ENCODE measurements at places on chromosomes 7 and 10.

DNA sequence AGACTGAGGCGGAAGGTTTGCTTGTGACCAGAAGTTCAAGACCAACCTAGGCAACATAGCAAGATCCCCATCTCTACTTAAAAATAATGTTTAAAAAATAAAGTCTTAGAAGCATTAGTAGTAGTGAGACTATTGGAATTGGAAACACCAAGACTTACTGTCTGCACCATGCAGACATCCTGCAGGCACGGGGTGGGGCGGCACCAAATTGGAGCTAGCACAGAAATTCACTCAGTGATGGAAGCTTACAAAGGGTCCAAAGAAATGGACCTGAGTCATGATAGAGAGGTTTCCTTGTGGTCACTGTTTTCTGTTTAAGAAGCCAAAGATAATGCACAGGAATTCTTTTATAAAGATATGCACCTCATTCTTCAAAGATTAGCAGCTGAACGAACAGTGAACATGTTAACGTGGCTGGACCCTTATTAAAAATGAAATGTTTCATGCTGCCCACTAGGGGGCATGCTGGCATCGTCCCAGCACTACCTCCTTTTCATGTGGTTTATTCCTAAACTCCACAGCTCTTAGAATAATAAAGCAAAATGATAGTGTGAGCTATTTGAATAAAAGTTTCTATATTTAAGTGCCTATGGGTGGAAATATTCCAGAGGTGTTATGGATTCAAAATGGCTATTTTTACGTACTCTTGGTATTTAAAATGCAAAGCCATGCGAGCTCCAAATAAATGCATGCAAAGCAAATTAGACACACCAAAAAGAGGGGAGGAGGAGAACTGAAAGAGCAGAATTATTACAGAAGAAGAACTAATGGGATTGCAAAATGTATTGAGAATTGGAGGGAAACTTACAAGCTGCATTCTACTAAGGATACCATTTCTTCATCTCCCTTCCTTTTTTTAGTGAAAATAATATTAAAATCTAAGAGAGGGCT is 28.6 kb downstream of the PDSS1 start:
- peak; percentile 64 for DNase-seq

DNA sequence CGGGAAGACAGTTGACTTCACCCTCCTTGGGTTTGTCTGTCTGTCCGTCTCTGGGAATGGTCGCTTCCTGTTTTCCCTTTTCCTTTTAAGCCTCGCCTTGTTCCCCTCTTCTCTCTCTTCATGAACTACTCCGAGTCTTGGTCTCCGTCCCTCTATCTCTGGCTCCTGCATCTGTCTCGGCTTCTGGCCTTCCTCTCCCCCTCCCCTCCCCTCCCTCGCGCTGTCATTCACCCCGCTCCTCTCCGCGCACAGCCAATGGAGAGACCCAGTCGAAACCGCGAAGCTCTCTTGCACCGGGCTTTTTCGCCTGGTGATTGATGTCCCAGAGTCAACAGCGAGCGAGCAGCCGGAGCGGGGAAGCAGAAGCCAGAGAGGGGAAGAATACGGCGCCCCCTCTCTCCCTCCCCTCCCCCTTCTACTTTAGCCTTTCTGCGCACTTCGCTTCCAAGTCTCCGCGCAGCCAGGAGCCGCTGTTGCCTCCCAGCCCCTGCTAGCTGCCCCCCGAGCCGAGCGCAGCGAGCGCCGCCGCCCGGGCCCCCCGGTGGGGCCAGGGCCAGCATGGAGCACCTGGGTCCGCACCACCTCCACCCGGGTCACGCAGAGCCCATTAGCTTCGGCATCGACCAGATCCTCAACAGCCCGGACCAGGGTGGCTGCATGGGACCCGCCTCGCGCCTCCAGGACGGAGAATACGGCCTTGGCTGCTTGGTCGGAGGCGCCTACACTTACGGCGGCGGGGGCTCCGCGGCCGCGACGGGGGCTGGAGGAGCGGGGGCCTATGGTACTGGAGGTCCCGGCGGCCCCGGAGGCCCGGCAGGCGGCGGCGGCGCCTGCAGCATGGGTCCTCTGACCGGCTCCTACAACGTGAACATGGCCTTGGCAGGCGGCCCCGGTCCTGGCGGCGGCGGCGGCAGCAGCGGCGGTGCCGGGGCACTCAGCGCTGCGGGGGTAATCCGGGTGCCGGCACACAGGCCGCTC is at the start of gene TLX1:
Gene TLX1, plus strand, starts transcription at position 317 of the 978 bp plus-strand sequence. Its CDS starts 242 bp downstream, at position 559.
- no peak for DNase-seq

- peak; percentile 71 for DNase-seq
Observed at GRCh38 chr10:70296406-70296899, 12.6 kb upstream of the NPFFR1 start.

GRCh38 chr10:92961638-92962037 is 99.0 kb upstream of the CYP26C1 start:
- no peak for DNase-seq

- DNase-seq, result no peak
Observed at GRCh38 chr10:126670895-126671261, 385 bp upstream of the C10orf90 start.

DNA sequence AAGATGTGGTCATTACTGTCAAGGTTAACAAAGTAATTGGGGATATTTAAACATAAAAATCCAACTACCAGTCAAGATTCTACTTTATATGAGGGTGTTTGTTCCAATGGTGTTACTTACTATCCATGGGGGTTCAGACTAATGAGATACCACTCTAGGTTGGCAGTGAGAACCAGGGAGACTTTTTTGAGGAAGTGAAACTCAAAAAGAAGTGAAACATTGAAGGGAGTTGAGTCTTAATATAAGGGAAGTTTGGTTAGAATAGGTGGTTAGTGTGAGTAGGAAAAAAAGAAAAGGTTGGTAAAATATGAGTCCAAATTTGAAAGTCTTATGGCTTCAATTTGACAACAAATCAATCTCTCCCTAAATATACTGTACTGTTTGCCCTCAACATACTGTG is 123.6 kb upstream of the ANK3 start:
- no peak for DNase-seq

DNA sequence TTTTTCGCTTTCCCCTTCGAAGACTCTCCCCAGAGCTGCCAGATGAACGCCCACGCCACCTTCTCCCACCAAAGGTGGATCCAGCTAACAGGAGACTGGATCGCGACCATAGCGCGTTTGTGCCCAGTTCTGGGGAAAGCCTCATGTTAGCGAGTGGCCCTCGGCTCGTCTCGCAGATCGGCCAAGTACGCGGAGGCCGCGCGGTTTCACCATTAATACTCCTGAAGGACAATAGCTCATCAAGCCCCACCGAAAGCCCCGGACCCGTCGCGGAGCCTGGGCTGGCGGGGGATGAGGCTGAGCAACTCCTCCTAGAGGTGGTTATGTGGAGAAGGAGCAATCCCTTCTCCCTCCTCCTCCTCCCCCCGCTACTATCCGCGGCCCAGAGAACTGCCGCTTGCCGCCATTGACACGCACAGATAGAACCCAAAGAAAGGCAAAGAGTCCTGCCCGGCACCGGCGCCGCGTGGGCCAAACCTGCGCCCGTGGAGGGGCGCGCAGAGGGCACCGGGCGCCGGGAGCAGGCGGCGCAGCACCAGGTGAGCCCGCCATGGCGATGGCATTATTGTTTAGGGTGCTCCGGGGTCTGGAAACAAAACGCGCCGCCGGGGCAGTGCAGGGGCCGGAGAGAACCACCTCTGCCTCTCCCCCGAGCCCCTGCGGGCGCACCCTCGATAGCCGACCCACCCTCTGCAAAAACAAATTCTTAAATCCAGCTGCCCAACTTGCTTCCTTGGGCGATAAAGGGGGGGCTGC is at the start of gene MACROH2A2:
Gene MACROH2A2, plus strand, starts transcription at position 385 of the 756 bp plus-strand sequence. CDS start 22,813 bp downstream, outside the sequence.
- DNase-seq, result peak; percentile 77

DNA sequence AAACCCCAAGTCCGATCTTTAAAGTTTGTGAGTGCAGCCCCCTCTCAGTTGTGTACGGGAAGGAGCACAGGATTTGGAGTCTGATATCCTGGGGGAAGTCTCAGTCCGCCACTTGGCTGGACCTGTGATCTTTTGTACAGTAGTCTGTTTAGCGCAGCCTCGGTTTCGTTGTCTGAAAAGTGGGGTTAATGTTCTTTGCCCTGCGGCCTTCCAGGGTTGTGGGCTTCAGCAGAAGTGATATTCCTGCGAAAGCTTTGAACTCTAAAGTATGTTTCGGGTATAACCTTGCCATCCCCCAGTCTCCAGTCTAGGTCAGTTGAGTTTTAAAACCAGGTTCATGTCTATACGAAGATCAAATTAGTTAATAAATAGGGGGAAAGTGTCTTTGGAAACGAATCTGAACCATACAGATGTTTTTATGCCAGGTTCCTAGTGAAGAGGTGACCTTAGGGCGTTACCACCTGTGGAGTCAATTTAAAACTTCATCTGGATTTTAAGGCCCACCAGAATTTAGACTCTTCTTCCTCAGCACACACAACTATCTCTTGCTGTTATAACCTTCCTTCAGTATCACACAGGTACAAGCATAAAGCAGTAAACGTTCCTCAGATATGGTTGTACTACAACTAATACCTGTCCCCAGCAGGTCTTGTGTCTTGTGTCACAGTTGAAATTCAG is 904 bp downstream of the R3HCC1L start:
- peak; percentile 14 for DNase-seq

- DNase-seq, result no peak
Observed at GRCh38 chr7:36784991-36785940, 61.0 kb upstream of the AOAH start.

DNA sequence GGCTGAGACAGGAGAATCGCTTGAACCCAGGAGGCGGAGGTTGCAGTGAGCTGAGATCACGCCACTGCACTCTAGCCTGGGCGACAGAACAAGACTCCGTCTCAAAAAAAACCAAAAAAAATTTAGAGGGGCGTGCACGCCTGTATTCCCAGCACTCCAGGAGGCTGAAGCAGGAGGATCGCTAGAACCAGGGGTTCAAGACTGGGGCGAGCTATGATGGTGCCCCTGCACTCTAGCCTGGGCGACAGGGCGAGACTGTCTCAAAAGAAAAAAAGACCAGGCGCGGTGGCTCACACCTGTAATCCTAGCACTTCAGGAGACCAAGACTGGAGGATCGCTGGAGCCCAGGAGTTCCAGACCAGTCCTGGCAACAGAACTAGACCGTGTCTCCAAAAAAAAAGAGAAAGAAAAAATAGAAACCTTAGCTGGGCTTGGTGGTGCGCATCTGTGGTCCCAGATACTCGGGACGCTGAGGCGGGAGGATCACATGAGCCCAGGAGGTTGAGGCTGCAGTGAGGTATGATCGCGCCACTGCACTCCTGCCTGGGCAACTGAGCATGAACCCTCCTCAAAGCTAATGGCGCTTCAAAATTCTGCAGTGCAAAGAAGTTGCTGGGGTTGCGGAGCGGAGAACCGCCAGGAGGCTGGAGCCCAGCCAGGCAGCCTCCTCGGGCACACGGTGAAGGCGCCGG is 382 bp upstream of the MBLAC1 start:
- DNase-seq, result no peak

DNA sequence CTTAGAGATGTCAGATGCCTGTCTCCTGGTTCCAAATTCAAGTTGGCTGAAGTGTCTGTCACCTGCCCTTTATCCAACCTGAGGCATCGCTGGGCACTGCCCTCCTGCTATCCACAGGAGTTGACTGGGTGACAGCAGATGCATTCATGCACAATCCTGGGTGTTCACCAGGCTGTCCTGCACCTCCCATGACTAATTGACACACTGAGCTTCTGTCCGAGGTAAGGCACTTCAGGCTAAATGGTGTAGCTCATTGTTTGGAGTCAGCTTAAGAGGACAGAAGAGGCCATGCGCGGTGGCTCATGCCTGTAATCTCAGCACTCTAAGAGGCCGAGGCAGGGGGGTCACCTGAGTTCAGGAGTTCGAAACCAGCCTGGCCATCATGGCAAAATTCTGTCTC is 2.4 kb downstream of the UCMA start:
- DNase-seq, result no peak

DNA sequence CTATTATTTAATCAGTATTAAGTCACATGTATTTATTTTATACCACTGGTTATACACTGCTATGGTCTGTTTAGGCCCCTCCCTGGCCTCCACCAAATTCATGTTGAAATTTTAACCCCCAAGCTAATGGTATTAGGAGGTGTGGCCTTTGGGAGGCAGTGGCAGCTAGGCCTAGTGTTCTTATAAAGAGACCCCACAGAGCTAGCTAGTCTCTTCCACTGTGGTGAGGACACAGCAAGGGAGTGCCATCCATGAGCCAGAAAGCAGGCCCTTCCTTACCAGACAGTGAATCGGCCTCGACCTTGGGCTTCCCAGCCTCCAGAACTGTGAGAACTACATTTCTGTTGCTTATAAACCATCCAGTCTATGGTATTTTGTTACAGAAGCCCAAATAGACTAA is 28.7 kb downstream of the RBM48 start:
- DNase-seq, result no peak

GRCh38 chr7:50341724-50342123 is 37.2 kb downstream of the IKZF1 start:
- DNase-seq, result no peak

GRCh38 chr7:141634065-141634464 is 67.9 kb downstream of the DENND11 start:
- no peak for DNase-seq

DNA sequence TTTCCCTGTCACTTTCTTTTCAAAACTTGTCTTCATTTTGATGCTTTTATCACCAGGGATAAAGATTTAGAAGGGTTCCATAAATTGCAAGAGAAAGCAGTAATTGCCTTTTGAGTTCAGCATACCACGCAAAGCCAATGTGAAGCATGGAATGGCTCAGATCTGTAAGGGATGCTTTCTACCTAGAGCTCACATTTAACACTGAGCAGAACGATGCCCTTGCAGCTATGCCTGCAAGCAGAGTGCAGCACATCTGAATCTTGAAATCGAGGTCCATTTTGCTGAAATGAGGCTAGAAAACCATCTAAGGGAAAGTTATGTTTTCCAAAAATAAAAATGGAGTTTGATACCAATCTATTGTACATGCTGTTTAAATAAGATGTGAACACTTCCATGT is 171.2 kb upstream of the CELF2 start:
- no peak for DNase-seq

- DNase-seq, result peak; percentile 50
Observed at GRCh38 chr10:21534604-21535493, 817 bp downstream of the MLLT10 start.

GRCh38 chr7:44333911-44334733 is 8.7 kb upstream of the CAMK2B start:
- DNase-seq, result no peak

GRCh38 chr7:86949779-86950260 is 109.6 kb downstream of the ELAPOR2 start:
- no peak for DNase-seq

DNA sequence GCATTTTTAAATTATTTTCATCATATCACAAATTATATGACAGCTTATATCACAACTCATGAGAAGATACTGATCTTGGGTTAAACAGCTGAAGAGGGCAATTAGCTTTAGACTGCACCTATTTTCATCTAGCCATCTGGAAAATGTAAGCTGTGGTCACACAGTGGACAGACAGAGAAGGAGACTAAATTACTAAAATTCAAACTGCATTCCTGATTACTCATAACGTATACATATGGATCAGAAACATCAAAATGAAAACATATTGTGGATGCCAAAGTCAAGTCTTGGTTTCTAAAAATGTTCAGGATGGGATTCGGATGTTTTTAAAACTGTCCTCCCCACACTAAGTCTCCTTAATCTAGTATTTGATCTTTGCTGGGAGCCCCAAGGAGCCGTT is 6.6 kb downstream of the BBIP1 start:
- peak; percentile 80 for DNase-seq

GRCh38 chr7:64755865-64756264 is 38.4 kb upstream of the ZNF138 start:
- no peak for DNase-seq

All from fibroblast of skin of right quadriceps (primary cell).